ENCODE measurements at places on chromosomes 6 and 20.

DNA sequence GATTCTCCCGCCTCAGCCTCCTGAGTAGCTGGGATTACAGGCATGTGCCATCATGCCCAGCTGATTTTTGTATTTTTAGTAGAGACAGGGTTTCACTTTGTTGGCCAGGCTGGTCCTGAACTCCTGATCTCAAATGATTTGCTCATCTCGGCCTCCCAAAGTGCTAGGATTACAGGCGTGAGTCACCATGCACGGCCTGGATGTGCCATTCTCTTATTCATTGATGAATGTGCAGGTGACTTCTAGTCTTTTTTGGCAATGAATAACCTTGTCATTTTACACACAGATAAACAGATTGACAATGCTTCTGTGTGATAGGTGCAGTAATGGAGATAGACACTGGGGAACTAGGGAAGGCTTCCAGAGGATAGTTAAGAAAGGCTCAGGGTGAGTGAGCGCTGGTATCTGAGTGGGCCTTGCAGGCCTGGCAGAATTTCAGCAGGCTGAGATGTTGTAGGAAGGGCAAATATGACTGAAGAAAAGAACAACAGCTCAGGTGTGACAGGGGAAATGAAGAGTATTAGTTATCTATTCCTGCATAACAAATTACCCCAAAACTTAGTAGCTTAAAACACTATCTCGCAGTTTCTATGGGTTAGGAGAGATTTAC is 23.3 kb downstream of the PPARD start:
- no peak for DNase-seq

GRCh38 chr6:155273431-155273830 is 9.6 kb downstream of the CLDN20 start:
- no peak for DNase-seq

DNA sequence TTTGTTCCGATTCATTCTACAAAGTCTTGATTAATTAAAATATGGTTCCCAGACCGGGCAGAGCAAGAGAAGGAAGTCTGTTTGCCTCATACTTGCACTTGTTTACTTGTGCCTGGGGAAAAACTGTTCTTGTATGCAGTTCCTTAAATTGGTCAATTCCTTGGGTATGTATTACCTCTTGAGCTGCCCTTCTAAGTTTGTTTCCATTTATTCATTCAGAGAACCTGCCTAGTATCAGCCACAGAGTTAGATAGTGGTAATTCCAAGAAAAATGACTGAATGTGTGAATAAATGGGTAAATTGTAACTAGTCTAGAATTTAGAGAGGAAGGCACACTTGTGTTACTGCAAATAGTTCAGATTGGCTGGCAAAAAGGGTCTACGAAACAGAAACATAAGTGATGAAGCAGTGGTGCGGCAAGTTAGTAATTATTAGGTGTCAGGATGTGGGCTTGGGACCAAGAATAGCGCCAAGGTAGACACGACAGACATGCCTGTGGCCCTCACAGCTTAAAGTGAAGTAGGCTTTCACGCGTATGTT is 525 bp upstream of the MAK start:
- no peak for DNase-seq

DNA sequence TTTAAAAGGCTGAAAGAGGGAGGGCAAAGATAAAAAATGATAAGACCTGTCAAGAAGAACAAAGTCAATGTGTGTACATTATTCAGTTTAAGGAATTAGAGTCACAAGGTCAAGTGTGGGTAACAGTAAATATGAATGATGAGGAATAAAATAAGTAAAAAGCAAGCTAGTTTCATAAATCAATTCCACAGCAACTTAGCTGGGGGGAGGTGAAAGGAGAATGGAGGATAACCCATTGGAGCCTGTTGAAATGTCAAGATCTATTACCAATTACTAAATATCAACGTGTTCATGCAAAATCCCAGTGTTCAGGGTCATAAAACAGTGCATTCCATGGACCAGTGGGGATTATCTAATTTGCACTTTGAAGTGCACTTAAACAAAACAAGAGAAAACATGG is 242.9 kb downstream of the TBX18 start:
- no peak for DNase-seq

GRCh38 chr20:20824924-20825584 is 112.6 kb upstream of the RALGAPA2 start:
- DNase-seq = peak; percentile 48

- no peak for DNase-seq
Observed at GRCh38 chr6:89139509-89140346, 6.1 kb upstream of the PM20D2 start.

DNA sequence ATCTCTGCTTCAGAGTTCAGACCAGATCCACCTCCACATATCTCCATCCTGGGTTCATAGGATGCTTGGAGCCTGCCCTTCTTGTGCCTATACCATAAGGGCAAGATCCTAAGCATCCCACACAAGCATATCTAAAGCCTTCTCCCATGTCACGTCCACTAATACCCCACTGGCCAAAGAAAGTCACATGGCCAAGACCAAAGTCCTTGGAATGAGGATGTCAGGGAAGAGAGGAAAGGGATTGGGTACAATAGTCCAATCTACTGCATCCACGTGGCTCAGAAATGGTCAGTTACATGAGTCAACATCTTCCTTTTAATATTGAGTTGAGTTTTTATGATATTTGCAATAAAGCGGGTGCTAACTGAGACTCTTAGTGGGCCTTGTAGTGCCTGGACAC is 515.9 kb upstream of the SULF2 start:
- no peak for DNase-seq

- DNase-seq = no peak
Observed at GRCh38 chr20:420721-421574, 12.8 kb downstream of the RBCK1 start.

- no peak for DNase-seq
Observed at GRCh38 chr6:150230164-150230561, 87.3 kb downstream of the PPP1R14C start.

DNA sequence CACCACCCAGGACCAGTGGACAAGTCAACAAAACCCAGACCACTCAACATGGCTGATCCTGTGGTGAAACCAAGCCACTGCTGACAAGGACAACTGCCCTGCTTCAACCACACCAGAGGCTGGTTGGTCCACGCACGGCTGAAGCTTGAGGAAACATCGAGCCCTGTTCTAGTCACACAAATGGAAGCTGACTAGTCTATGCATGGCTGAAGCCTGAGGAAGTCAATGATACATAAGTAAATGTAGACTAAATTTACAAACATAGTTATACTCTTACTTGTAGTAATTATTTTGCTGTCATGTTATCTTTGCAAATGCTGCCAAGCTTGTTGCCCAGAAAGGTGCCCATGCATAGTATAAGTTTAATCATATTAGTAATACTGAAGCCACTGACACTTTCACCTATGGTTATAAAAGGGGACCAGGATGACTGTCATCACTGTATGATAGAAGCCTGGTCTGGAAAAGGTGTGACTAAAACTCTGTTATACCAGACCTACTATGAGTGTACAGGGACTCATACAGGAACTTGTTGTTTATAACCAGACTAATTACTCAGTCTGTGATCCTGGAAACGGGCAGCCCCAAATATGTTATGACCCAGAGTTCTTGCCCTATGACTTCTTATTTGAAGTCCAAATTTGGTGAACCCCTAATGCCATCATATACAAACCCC is 5.6 kb downstream of the IL22RA2 start:
- DNase-seq = no peak

GRCh38 chr6:107439406-107439805 is 20.0 kb downstream of the PDSS2 start:
- no peak for DNase-seq

DNA sequence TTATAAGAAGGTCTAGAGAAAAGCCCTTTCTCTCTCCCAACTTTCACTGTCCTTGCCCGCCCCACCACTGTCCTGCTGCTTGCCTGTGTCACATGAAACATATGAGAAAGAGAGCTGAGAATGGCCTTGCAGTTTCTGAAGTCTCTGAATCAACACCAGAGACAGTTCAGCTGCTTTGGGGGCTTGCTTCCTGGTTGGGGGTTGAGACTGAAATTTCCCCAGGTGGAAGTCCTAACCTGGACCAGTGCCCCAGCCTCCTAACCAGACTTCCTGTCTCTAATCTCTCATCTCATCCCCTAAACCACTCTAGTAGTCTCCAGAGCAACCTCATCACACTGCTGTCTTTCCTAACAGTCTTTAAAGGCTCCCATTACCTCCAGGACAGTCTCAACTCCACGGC is 10.7 kb downstream of the TRAM2 start:
- DNase-seq = no peak

- no peak for DNase-seq
Observed at GRCh38 chr6:63346217-63346835, 26.5 kb upstream of the LGSN start.

- no peak for DNase-seq
Observed at GRCh38 chr6:145850671-145851070, 36.1 kb upstream of the FBXO30 start.

DNA sequence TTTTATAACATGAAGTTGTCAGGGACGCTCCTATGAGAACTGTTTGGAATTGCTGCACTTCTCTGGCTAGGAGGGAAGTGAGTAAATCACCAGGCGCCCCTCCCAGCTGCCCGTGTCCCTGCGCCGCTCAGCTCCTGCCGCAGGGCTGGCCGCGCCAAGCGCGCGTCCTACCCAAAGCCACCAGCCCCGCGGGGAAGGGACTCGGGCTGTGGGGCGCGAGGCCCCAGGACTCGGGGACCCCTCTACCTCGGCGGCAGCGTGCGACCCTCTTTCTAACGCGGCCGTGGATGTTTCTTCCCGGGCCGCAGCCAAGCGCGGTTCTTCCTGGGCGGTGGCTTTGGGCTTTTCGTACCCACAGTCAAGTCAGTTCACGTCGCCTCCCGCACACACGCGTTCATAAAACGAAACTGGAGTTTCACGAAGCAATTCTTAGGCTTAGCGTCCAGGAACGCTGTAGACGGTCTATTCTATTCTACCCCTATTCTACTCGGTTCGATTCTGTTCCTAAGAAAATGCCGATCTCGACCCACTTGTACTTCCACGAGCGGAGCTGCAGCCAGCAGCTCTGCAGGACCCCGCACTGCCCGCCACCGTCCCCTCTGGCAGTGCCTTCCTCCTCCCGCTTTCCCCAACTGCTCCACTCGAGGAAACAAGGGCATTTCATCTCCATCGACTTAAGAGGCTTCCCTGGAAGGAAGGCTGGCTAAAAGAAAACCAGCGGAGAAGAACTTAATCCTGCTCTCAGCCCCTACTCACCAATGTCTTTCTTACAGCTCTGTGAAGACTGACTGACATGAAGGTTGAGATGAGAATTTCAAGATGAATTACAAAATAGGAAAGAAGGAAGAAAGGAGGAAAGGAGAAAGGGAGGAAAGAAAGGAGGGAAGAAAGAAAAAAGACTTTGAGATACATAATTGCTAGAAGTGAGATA is 15.4 kb downstream of the FOXC1 start:
- DNase-seq = no peak

GRCh38 chr6:158085261-158086053 is 82.6 kb downstream of the SERAC1 start:
- no peak for DNase-seq

DNA sequence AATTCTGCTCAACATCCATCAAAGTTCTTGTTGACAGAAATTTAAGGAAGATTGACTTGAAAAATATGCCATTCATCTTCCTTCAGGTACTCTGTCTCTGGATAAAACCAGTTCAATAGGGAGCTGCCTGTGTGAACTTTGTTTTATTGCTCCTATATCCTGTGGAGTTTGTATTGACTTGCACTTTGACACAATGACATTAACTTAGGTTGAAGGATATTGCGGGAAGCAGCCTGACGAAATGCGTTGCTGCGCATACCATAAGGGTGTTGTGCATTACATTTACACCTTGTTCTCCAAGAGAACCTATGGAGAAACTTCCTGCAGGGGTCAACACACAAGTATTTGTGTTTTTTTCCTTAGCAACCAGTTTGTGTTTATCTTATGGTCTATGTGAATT is 185.4 kb upstream of the GRIK2 start:
- no peak for DNase-seq

DNA sequence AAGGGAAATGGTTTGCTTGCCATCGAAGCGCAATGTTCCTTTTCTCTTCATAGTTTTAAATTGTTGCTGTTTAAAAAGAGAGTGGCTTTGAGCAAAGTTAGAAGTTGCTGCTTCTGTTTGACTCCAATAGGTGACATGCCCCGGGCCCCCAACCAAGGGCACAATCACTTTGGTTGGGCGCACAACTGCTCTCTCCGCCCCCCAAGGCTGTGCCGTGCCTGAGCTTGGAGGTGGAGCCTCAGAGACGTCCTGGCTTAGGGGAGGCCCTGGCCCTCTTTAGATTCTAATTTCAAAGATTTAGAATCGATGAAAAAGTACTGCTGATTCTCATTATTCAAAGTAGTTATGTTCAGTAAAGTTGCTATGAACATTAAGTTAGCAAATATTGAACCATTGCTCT is 725.9 kb downstream of the COL12A1 start:
- DNase-seq = no peak

DNA sequence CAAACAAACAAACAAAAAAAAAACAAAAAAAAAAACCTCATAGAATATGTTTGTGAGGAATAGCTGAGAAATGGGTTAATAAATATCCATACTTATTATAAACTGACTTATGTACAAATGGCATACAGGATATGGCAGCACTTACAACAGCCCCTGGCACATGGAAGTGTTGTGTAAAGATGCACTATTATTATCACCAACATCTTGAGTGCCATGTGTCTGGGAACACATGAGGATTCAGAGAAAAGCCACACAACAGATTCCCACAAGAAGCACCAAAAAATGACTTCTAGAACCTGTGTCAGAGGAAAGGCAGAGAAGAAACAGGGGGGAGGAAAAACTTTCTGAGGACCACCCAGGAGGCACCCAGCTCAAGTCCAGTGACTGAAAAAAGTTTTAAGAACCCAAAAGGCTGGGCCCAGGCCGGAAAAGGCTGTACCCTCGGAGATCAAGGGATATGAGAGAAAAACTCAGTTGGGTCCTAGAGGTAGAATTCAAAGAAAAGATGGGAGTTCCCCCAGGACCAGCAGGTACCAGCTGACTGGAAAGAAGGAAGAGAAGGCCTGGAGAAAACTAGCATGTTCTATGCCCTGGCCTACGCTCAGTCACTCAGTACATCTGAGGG is 9.4 kb upstream of the TAF8 start:
- DNase-seq = no peak

DNA sequence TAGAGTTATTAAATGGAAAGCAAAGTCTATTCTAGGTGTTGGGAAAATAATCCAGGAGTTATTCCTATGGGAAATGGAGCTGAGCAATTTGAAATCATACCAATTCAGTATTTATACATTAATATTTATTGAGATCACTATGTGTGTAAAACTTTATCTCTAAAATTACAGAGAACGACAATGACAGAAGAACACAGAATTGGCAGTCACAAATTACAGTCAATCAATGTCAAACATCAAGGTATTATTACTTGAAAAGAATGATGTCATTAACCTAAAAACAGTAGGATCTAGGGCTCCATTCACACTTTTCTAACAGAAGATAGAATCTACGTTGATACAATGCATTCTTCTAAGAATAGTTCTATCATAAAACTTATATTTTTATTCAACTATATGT is 154.9 kb upstream of the GJE1 start:
- DNase-seq = no peak

DNA sequence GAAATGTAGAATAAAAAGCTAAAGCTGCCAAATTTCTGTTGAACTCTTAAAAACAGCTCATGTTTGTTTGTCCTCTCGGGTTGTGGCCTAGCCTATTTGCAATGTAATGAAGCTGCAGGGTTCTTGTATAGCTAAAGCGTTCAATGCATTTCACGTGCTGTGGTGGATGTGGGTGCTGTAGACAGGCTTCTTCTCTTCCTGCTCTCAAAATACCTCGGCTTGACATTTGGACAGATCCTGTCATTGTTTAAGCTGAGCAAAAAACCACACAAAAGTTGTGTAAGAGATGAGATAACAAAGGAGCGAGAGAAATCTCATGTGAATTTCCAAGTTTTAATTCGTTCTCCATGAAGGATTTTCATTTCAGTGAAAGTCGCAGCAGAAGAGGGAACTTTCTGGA is 196.3 kb upstream of the UST start:
- no peak for DNase-seq

Data from effector memory CD8-positive, alpha-beta T cell (primary cell).